ENCODE measurements at places on chromosomes 6 and 20.

DNA sequence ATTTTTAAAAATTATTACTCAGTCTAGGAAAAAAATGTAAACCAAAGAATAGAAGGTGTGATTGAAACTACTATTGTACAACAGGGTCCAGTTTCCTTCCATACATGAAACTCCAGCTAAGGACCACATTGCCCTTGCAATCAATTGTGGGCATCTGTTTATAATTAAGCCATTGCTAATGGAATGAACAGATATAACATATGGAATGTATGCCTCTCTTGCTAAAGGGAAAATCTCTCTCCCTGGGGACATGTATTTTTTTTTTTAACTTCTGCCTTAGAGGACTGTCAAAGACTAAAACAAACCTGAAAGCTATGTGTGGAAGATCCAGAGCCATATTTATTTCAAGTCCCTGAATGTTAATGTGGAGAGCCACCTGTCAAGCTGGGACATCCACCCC is 336.8 kb upstream of the MANEA start:
- no peak for DNase-seq

DNA sequence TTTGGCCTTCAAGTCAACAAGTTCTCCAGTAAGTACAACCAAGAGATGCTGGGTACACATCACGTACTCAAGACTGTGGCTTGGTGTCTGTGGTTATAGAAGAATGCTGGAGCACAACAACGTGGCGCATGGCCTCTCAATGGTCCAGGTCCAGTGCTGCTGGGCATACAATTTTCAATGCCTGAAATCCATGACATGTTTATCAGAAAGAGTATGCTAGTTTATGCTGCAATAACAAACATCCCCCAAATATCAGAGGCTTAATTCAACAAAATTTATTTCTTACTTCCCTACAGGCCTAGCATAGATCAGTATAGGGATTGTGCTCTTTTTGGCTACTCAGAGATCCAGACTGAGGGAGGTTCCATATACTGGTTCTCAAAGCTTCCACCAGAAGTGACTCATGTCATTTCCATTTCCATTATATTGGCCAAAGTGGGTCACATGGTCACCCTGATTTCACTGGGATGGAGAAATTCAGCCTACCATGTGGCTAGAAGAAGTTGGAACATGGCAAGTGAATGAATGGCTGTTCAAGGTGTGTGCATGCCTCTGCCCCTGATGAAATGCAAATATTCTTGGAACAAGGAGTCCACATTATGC is 33.3 kb upstream of the KIF16B start:
- DNase-seq, result no peak

GRCh38 chr6:139881728-139882211 is 507.3 kb upstream of the CITED2 start:
- DNase-seq, result peak; percentile 63

- no peak for DNase-seq
Measured at GRCh38 chr6:12735786-12736185, 19.2 kb downstream of the PHACTR1 start.

DNA sequence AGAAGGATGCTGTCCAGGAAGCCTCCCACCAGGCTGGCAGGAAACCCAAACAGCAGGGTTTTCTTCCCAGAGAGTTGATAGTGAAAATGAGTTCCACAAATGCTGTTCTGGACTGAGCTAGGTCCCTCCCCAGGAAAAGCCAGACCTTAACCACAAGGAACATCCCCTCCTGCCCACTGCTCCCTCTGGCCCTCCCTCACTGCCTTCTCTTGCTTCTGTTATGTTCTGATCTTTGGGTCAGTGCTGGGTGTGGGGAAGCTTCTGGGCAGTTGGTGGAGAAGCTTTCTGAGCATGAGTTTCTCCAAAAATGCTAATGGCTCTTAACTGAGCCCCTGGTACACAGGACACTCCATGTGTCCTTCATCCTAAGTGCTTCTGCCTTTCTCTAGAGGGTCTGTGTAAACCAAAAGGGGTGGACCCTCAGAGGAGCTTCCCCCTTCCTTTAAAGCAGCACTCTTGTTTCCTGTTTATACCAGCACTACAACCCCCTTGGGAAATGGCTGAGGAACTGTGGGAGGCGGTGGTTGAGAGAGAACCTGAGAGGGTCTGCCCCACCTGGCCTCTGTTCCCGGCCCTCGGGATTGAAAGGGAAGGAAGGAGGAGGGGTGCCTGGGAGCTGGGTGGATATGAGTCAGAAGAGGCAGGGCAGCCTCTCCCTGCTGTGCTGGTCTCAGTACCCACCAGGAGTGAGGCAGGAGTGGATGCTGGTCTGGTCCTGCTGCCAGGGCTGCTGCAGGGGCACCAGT is 42.0 kb downstream of the CDS2 start:
- DNase-seq, result peak; percentile 79

- DNase-seq, result no peak
Measured at GRCh38 chr6:132634796-132635195, 10.7 kb upstream of the TAAR2 start.

- DNase-seq, result no peak
Measured at GRCh38 chr20:48550814-48551213, 277.0 kb downstream of the PREX1 start.

DNA sequence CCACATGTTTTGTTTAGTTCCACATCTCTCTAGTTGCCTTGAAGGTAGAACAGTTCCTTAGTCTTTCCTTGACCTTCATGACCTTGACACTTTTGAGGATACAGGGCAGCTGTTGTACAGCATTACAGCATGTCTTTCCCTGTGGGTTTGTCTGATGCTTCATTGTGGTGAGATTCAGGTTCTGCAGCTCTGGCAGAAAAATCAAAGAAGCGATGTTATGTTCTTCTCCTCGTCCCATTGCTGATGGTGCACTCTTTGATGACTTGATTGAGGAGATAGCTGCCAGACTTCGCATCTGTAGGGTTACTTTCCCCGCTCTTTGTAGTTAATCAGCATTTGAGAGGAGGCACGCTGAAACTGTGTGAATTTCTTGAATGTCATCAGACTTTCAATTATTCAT is 12.0 kb downstream of the CEBPB start:
- DNase-seq, result no peak

DNA sequence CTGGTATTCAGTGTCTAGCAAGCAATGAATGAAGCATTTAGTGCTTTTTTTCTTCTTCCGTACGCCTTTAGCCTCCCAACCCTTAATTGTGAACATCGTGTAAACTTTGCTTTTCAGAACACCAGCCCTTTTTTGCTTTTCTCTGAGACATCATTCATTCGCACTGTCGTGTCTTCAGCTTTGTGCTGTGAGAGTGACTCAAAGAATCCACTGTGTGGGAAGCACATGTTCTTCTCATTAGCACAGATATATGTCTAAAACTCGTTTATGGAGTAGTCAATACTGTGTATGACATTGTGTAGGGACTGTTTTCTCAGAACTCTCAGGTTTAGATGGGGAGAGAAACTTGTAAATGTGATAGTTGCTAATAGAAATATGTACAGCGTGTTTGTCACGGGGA is 279.1 kb downstream of the FARS2 start:
- DNase-seq, result no peak

DNA sequence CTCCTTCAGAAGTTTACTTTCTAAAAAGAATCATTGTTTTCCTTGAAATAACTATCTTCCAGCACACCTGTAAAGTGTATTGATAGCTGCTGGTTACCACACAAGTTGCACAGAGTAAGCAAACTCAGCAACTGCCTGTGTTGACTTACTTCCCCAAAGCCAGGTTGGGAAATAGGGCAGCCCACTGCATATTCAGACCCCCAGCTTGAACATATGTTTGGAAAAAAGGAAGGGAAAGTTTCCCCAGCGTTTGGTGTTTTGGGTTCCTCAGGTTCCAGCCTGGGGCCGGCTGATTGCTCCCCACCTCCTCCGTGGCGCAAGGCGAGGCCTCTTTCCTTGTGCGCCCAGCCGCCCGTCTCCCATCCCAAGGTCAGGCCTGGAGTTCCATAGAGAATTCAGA is 70.1 kb upstream of the QKI start:
- DNase-seq, result no peak

- no peak for DNase-seq
Measured at GRCh38 chr6:119739769-119740168, 390.2 kb upstream of the MAN1A1 start.

- DNase-seq, result peak; percentile 65
Measured at GRCh38 chr20:59835448-59836395, 97.7 kb downstream of the SYCP2 start.

GRCh38 chr6:20704325-20705025 is 170.2 kb downstream of the CDKAL1 start:
- DNase-seq, result peak; percentile 20

GRCh38 chr6:4707011-4707410 is 69.2 kb upstream of the CDYL start:
- no peak for DNase-seq

DNA sequence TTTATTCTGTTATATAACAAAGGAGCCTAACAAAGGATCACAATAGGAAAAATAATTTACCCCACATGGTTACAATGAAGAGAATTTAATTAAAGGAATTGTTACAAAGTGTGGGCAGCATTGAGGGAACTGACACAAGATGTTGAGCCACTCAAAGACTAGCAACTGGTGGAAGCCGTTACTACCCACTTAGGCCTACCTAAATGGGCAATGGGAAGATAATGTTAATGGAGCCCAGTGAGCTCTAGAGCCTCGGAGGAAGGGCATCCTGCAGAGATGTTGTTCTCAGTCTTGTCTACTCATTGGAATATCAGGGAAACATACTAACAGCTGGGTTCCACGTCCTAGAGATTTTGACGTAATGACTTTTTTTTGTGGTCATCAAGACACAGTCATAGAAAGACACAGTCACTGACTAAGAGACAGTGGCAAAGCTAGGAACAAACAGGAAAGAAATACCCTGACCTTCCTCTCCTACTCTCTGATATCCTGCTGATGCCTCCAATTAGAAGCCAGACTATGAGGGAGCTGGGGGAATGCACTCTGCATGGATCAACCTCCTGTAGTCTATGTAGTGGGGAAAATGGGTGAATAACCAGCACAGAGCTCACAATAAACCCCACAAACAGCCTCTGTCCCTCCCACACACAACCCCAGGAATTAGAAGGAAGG is 523.8 kb upstream of the FLRT3 start:
- peak; percentile 60 for DNase-seq

- DNase-seq, result no peak
Measured at GRCh38 chr6:113127786-113128419, 729.2 kb upstream of the MARCKS start.

GRCh38 chr6:138765896-138766655 is 7.5 kb upstream of the CCDC28A start:
- DNase-seq, result peak; percentile 52

DNA sequence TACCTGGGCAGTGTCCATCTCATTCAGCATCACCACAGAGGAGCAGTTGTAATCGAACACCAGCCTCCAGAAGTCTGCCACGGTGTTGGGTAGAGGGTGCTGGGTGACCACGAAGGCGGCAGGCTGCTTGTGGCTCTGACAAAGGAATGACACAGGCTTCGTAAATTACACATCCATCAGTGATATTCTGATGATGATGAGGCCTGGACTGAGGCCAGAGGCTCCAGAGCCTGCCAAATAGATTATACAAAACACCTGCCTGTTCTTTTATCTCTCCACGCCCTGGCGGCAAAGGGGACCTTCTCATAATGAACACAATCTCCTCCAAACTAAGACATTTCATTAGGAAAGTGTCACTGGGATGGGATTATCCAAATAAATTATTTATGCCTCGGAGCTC is 480.2 kb upstream of the CHD6 start:
- DNase-seq, result peak; percentile 80

DNA sequence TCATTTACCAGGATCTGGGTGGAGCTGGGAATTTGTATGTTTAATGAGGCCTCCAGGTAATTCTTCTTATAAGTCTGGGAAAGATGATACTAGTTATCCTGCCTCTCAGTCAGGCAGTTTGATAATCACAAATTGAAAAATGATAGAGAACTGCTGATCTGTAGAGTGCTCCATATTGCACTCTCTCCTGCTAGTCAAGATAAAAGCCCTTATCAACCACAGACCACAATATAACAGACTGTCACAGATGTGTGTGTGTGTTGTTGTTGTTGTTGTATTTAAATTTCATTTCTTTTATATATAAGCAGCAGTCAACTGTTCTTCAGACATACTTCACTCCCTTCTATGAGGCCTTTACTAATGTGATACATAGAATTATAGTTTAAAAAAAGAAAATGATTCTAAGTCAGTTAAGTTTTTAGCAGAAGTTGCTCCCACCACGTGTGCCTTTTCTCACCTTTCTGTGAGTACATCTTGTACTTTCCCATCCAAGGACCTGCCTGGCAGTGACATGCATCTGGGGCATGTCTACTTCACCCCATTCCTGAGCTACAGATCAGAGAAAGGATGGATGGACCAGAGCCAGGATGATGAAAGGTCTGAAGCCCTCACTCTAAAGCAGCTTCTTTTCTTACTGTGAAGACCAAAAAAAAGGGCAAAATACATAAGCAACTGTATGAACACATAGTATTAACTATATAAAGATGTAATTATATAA is 29.8 kb downstream of the TENT5A start:
- DNase-seq, result no peak

- no peak for DNase-seq
Measured at GRCh38 chr6:29236060-29236459, 65.4 kb downstream of the OR2J2 start.

- peak; percentile 24 for DNase-seq
Measured at GRCh38 chr6:53611889-53612288, 53.7 kb downstream of the KLHL31 start.

- no peak for DNase-seq
Measured at GRCh38 chr6:15961635-15962448, 167.0 kb upstream of the MYLIP start.

- no peak for DNase-seq
Measured at GRCh38 chr6:118558464-118559217, 10.5 kb downstream of the PLN start.

DNA sequence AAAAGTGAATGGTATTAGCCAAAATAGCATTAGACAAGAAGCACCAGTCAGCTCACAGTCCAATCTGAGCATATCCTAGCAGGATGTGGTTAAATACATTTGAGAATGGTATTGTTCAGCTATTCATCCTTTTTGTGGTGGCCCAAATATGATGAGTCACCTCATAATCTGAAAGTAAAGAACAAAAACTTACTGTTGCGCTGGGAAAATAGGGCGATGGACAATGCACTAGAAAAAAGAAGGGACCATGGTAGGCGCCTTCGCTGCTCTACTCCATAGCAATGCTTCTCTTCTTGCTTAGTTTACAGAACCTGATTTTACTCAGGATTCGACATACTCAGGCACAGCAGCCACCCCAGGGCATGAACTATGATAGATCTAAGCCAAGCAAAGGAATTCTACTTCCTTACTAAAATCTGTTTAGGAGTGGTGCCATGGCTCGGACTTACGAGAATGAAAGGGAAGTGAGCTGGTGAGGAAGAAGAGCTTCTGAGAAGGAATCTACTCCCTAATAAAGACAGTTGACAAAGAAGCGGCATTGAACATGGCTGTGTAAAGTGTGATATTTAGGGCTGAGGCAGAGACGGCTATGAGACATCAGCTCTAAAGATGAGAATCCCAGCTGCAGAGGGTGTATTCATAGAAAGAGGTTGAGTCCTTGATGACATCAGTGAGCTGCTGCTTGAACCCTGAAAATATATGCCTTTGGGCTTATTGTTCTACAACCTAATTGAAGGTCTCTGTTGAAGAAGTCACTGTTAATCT is 16.6 kb upstream of the FBXO9 start:
- DNase-seq, result no peak

- peak; percentile 51 for DNase-seq
Measured at GRCh38 chr6:22784601-22785410, 215.4 kb downstream of the HDGFL1 start.
